ENCODE measurements at places on chromosomes 12 and 14.

GRCh38 chr14:74804219-74804825, 41.2 kb downstream of the YLPM1 start:
- DNase-seq: peak; percentile 28

GRCh38 chr14:91252871-91253794, 8.6 kb upstream of the GPR68 start:
- no peak for DNase-seq

DNA sequence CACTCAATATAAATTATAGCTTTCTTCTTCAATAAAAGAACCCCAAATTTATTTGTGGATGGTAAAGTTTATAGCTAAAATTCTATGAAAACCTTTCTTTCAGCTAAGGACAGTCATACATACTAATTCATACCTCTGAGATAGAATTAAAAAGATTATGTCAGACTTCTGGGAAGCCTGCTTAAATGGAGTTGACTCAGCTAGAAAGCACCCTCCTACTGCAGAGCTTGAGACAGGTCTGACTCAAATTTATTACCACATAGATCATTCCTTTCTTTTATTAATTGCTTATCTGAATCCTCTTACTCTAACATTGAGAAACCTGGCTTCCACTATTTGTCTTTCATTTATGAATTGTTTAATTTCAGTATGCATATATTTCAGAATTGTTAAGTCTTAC, 1007.0 kb upstream of the LRFN5 start:
- no peak for DNase-seq

- no peak for DNase-seq
Observed at GRCh38 chr14:55851961-55852360, 266.2 kb upstream of the PELI2 start.

DNA sequence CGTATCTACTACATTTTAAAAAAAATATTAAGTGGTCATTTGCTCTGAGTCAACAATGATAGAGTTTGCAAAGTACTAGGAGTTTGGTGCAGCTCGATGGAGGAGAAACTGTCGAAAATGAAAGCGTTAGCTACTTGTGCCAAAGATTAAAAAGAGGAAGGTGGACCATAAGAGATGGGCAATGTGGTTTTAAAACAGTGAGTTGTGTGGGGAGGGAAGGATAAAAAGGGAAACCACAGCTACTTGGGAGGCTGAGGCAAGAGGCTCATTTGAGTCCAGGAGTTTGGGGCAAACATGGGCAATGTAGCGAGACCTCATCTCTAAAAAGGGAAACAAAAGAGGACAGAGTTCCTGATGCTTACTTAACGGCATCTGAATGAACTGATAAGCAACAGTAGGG, 18.2 kb upstream of the STRAP start:
- no peak for DNase-seq

DNA sequence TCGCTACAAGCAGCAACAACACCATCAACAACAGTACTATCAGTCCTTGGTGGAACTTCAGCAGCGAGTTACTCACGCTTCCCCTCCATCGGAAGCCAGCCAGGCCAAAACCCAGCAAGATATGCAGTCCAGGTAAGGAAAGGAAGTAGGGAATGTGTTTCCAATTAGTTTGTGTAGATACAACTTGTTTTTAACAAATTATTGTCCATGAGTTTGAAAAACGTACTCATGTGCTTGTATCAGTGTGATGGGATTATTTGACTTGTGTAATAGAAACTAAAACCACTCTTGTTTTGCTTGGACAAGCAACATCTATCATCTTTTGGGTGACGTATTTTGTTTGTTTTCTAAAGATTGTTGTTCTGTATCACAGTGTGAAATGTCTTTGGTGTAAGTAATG, 137.9 kb downstream of the NAV3 start:
- DNase-seq: no peak

Measured in GM04504 (cell line).